ENCODE measurements at places on chromosomes 3 and 15.

DNA sequence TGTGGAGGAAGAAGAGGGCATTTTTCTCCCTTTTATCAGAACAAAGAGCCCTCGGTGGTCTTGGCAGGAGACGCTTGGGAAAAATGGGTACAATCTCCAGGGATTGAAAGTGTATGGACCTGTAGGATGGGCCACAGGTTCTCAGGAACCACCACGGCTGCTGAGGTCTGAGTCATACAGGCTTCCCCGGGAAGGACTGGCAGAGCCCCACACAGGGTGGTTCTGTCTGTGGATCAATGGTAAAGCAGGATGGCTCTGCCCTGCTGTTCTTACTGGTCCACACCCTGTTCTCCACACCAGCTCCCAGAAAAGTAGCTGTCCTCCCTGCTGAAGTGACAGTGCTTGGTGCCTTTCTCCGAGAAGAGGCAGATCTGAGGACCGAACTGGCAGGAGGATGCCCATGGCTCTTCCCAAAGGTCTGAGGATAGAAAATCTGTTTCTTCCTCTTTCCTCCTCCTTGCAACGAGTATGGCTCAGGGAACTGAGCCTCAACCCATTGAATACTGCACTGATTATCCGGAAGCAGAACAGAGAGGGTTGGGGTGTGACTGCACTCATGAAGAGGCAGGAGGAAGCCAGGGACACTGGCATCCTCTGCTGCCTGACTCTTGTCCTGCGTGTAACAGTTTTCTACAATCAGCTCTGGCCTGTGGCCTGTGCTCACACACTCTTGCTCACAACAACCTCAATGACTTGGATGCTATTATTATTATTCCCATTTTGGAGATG, 39.0 kb downstream of the KIF9 start:
- no peak for DNase-seq

- DNase-seq, result no peak
Observed at GRCh38 chr3:113174304-113174703, 37.1 kb upstream of the BOC start.

GRCh38 chr3:125055331-125055912, 375 bp downstream of the HEG1 start:
- no peak for DNase-seq

DNA sequence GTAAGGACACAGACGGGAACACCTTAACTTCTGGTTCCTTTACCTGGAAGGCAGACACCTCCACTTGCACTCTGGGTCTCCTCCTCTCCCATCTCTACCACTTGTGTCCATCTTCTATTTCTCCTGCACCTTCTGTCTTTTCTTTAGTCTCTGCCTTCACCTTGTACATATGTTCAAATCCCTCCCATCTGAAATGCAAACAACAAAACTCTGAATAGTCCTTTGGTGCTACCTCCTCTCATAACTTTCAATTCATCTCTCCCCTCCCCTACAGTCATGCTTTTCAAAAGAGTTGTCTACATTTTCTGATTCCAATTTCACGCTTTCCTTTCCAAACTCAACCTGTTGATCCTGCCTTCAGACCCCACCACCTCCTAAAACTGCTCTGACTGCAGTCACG, 5.3 kb upstream of the CRABP1 start:
- DNase-seq, result no peak

GRCh38 chr3:97131476-97131875, 317.1 kb downstream of the EPHA6 start:
- no peak for DNase-seq

Measured in Kasumi-1 (cell line).